ENCODE measurements at places on chromosomes 7 and 10.

GRCh38 chr7:142636751-142637150 lies 112.5 kb upstream of the PRSS1 start:
- no peaks in the 10 kb centered on the region for H3K36me3 ChIP-seq
- DNase-seq = no peak
- no peak overlapping the region for H3K4me3 ChIP-seq
- H3K27me3 ChIP-seq = peaks cover 42% of the 10 kb centered on the region
- no peak overlapping the region for H3K27ac ChIP-seq

DNA sequence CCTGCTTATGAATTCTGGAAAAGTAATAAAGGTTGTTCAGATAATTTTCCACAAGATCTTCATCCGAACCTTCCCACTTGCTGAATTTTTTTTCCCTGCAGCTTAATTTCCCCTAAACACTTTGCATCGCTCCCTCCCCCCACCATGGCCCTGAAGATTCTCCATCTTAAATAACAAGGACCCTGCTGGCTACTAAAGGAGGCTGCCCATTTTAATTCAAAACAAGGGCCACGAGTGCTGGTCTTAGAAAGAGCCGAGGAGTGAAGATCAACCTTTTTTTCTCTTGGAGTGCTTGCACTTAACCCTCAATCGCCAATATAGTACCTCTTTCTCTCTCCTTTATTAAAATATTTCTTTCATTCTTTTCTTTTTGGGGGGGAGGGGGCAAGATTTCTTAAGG lies 9.2 kb upstream of the SP8 start:
- DNase-seq = no peak
- no peaks in the 10 kb centered on the region for H3K36me3 ChIP-seq
- H3K4me1 ChIP-seq = peaks cover 7% of the 10 kb centered on the region
- no peak overlapping the region for H3K27ac ChIP-seq
- H3K4me3 ChIP-seq = no peak overlapping the region
- peaks cover 91% of the 10 kb centered on the region for H3K27me3 ChIP-seq

GRCh38 chr10:103804871-103805270 lies 50.5 kb downstream of the SH3PXD2A start:
- no peaks in the 10 kb centered on the region for H3K27me3 ChIP-seq
- H3K4me1 ChIP-seq = peaks cover 17% of the 10 kb centered on the region
- DNase-seq = no peak
- no peak overlapping the region for H3K27ac ChIP-seq

- H3K27ac ChIP-seq = no peak overlapping the region
- no peak for DNase-seq
- no peak overlapping the region for H3K4me3 ChIP-seq
- H3K36me3 ChIP-seq = peaks cover 39% of the 10 kb centered on the region
- H3K4me1 ChIP-seq = peaks cover 36% of the 10 kb centered on the region
- H3K27me3 ChIP-seq = no peaks in the 10 kb centered on the region
Observed at GRCh38 chr10:62054408-62054807, 152.9 kb downstream of the ARID5B start.

GRCh38 chr10:131073469-131074035 lies 238.0 kb downstream of the TCERG1L start:
- no peaks in the 10 kb centered on the region for H3K27me3 ChIP-seq
- no peaks in the 10 kb centered on the region for H3K4me1 ChIP-seq
- no peak for DNase-seq

All from PC-3 (cell line).